ENCODE measurements at places on chromosomes 16 and 17.
A peak's percentile ranks its signal among the peaks of the same experiment; 100 is the strongest.

GRCh38 chr17:13984956-13985355 is 84.3 kb upstream of the COX10 start:
- DNase-seq: no peak

DNA sequence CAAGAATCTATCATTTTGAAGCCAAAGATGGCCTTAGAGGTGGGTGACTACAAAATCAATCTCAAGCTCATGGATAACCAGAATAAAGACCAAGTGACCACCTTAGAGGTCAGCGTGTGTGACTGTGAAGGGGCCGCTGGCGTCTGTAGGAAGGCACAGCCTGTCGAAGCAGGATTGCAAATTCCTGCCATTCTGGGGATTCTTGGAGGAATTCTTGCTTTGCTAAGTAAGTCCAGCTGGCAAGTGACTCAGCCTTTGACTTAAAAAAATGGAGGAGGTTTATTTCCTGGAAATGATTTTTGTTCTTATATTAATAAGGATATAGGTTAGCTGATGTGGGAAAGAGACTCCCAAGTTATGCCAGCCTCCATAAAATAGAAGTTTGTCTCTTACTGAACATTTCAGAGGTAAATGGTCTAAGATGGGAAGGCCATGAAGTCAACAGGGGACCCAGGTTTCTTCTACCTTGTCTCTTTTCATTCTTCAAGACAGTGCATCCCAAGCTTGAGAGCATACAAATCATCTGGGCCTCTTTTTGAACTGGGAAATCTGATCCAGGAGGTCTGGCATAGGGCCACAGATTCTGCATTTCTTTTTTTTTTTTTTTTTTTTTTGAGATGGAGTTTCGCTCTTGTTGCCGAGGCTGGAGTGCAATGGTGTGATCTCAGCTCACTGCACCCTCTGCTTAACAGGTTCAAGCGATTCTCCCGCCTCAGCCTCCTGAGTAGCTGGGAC is 19.8 kb upstream of the TANGO6 start:
- no peak for DNase-seq

- no peak for DNase-seq
These were observed 3.3 kb downstream of the FOXF1 start for GRCh38 chr16:86513471-86514277.

DNA sequence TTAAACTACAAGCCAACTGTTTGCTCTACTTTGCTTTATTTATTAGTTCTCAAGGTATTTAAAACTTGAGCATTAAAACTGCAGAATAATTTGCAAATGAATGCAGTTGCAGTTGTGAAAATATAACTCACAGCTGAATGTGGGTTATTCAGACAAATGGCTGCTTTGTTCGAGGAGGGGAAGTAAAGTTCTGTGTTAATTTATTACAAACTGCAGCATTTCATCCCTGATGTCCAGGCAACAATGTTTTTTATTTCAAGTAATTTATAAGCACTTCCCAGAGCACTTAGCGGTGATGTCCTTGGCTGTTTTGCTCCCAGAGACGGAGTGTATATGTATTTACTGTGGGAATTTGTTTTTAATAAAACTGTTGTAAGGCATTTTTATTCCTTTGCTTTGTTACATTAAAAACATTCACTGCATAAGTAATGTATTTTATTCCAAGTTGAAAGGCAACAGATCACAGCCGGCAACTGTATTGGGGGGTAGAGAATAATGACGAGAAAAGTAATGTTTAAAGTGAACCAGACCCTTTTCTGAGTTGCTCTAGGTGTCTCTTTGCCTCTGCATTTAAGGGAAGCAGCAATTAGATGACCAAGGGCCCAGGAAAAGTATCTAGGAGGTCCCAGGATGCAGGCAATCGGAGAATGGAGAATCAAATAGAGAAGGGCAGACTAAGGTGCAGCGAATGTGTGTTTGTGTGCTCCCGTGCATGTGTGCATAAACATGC is 291.2 kb upstream of the SALL1 start:
- no peak for DNase-seq

DNA sequence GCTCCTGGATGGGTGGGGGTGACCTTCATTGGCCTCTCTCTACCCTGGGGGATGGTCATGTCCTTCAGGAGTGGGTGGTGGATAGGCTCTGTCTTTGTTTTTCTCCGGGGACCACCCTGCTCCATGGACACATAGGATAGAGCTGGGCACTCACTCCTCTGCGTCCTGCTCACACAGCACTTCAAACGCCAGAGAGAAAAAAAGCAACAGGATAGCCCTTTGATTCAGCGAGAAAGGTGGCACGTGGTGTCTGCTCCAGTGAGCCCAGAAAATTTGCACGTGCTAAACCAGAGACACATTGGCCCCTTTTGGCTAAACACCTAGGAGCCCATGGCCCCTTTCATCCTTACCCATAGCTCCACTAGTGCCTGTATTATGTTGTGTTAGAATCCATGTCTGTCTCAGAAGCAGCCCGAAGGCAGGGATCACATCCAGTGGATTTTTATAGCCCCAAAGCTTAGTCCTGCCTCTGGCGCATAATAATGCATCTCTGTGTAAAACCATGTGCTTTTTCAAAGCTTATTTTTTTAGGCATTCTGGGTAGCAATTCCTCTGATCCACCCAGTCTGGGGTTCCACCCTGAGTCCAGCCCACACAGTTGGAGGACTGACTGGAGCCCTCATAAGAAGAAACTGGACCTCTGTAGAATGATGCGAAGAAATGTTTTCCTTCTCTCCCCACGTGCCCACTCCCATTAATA is 90.1 kb downstream of the ASIC2 start:
- DNase-seq: no peak

DNA sequence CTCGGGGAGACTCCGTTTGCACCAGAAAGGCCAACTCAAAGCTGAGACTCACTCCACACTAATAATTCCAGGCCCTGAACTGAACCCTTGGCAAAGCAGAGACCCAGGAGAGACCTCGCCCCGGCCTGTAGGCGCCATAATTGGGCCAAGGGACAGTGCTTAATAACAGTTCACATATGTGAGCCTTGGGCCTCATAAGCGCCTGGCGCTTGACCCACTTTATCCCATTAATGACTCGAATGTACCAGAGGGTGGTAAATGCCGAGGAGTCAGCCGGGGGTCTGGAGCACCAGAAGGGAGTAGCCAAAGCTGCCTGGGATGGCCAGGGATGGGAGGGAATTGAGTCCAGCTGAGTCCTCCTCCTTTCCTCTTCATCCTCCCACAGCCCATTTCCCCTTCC is 24.6 kb downstream of the SLC6A4 start:
- no peak for DNase-seq

- no peak for DNase-seq
These were observed 220.1 kb downstream of the SLC39A11 start for GRCh38 chr17:72872396-72872795.

DNA sequence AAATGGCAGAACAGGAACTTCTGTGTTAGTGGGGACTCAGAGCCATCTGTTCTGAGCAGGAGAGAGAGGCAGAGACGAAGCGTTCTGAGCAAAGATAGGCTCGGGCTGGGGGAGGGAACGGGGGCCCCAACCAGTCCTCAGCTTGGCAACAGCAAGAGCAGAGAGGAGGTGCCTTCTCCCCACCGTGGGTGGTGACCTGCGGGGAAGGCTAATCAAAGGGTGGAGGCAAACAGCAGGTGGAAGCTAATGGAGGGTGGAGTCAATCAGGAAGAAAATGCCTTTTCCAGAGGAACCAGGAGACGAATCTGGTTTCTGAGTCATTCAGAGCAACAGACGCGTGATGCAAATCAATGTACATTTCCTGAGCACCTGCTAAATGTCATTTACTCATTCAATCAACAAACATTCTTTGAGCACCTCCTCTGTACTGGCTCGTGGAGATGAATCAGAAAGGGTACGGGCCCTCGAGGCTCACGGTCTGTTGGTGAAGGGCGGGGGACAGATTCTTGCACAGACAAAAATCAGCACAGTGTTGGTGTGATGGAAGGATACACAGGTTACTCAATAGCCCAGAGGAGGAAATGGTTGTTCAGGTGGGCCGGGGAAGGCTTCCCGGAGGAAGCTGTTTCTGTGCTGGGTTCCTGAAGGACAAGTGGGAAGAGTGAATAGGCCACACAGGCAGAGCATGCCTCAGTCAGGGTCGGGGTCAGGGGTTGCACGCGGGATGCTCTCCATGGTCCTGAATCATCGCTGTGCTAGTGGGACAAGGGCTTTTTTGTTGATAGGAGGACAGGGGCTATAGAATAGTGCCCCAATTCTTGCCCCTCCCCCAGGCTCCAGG is 5.7 kb upstream of the SPNS2 start:
- DNase-seq: peak; percentile 15

- DNase-seq: peak; percentile 14
These were observed 17.1 kb upstream of the CRK start for GRCh38 chr17:1473170-1473569.

- no peak for DNase-seq
These were observed 50.9 kb downstream of the ENGASE start for GRCh38 chr17:79125503-79125902.

DNA sequence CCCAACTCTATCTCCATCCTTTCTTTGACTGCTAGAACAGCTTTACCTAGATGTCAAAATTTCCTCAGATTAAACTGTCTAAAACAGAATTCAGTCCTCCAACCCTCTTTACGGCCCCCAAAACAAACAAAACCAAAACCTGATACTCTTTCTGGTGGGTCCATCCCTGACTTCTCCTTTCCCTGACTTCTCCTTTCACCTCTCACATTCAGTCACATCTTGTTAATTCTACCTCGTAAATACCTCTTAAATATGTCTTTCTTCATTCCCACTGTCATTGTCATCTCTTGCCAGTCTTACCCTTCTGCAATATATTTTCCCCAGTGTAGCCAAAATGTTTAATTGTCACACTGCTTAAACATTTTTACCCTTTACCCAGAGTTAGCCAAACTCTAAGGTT is 4.6 kb downstream of the PPM1E start:
- no peak for DNase-seq

- DNase-seq: peak; percentile 39
These were observed at the start of gene MT1G for GRCh38 chr16:56667581-56668571. MT1G (minus strand) TSS chr16:56668065; CDS start chr16:56667993, 72 bp downstream.

- no peak for DNase-seq
These were observed 153.9 kb upstream of the CACNG3 start for GRCh38 chr16:24102209-24102660.

DNA sequence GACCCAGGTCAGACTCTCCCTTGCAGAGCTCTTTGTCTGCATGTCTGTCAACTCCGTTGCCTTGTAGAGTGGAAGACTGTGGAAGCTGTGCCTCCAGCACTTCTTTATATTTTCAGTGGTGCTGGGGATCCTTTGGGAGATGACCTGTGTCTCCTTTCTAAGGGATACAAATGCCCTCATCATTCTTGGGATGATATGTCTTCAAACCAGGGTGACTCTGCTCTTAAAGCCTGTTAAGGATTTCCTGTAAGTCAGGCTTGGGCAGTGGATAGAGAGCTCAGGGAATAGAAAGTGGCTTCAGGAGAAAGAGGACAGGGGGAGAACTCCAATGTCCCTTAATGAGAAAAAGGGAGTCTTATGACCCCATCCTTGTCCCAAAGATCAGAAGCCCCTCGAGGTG is 1.5 kb downstream of the HOXB3 start:
- DNase-seq: no peak

GRCh38 chr17:13601776-13602551 is at the start of gene HS3ST3A1:
HS3ST3A1 (minus strand) TSS chr17:13601929; CDS start chr17:13601129, 800 bp downstream.
- DNase-seq: no peak

GRCh38 chr16:67111951-67112444 is 2.3 kb downstream of the PHAF1 start:
- DNase-seq: no peak

DNA sequence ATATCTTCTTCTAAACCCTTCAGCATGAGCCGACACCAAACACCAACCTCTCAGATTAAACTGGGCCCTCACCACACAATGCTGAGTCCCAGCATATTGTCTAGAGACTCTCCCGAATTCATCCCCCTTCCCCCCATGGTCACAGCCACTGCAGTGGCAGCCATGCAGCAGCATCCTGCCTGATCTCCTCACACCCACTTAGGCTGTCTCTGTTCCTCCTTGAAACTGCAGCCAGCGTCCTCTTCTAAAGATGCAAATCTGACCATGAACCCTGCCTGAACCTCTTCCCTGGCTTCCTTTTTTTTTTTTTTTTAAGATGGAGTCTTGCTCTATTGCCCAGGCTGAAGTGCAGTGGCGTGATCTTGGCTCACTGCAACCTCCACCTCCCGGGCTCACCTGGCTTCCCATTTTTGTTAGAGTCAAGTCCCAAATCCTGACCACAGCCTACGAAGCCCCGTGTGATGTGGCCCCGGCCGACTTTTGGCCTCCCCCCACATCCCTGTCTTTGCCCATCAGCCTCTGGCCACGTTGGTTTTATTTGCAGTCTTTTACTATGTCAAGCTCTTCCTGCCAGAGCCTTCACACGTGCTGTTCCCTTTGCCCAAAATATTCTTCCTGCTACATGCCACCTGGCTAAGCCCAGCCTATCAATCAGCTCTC is 2.8 kb downstream of the FA2H start:
- no peak for DNase-seq

All from Kasumi-1 (cell line).